ENCODE measurements at places on chromosomes 5 and 9.

GRCh38 chr9:83792746-83793145 lies 24.8 kb downstream of the GKAP1 start:
- no peak for DNase-seq

- DNase-seq = no peak
These were observed 290.8 kb downstream of the DNAH5 start for GRCh38 chr5:13653709-13654108.

DNA sequence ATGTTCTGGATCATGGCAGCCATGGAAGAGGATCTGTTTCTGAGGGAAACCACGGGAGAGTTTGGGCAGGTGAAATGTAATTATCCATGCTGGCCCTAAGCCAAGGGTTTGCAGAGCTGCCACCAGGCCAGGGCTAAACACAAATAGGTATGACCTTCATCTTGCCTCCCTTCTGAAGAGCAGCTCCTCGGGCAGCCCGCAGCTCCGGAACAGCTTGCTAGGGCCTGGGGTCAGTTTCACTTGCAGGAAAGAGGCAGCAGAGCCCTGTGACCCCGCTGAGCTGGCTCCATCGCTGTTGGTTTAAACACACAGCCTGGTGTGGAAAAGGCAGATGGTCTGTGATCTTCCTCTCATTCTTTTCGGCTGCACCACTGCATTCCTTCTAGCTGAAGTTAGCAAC lies 141.4 kb downstream of the TMEM38B start:
- no peak for DNase-seq

DNA sequence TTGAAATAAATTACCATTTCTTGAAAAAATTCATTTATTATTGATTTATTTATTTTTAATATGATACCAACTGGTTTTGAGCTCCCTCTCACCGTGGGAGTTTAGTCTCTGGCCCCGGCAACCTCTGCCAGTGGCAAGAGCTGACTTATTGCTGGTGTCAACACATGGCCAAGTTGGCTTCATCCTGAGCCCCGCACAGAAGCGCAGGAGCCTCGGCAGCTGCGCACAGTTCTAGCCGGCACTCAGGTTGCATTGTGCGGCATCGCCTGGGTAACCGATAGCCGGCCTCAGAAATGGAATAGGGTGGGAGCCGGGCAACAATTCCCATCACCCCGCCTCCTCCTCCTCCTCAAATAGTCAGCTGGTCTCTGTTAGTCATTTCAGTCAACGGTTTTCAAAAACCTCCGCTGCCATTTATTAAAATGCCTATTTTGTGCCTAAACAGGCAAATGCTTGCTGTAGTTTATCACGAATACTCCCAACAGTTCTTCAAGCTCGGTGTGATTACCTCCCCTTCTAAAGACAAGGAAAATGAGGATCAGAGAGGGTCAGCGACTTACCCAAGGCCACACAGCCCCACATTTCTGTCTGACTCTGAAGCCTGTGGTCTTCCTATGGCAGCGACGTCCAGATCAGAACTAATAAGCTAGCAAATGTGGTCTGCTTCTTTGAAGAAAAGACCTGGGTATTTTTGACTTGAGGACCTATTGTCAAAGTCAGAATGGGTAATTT lies 15.7 kb upstream of the MSX2 start:
- no peak for DNase-seq
